ENCODE measurements at places on chromosomes 3 and 15.
A peak's percentile ranks its signal among the peaks of the same experiment; 100 is the strongest.

- no peak for DNase-seq
Observed at GRCh38 chr15:45168286-45168685, 19.5 kb downstream of the SHF start.

GRCh38 chr3:5304789-5305683 is 117.5 kb downstream of the EDEM1 start:
- DNase-seq = peak; percentile 65

- no peak for DNase-seq
Observed at GRCh38 chr3:128187495-128187894, 34.2 kb downstream of the EEFSEC start.

GRCh38 chr3:24470277-24470676 is 24.4 kb downstream of the THRB start:
- no peak for DNase-seq

DNA sequence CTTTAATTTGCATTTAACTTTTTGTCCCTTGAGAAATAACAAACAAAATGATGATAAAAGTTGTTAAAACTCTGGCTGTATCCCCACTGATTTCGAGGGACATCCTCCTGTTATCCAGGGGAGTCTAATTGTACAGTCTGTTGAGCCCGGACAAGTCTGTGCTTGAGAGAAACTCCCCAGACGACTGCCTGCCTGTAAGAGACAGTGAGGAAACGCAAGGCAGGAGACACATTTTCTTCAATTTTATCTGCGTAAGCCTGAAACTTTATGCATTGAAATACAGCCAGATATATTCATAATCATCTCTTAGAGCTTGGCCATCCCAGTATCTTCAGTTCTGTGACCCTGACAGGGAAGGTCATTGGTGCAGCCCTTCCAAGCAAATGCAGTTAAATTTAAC is 97.7 kb downstream of the ROBO2 start:
- no peak for DNase-seq
